Kasumi-1 (cell line): ENCODE measurements at places on chromosomes 16 and 17.

DNA sequence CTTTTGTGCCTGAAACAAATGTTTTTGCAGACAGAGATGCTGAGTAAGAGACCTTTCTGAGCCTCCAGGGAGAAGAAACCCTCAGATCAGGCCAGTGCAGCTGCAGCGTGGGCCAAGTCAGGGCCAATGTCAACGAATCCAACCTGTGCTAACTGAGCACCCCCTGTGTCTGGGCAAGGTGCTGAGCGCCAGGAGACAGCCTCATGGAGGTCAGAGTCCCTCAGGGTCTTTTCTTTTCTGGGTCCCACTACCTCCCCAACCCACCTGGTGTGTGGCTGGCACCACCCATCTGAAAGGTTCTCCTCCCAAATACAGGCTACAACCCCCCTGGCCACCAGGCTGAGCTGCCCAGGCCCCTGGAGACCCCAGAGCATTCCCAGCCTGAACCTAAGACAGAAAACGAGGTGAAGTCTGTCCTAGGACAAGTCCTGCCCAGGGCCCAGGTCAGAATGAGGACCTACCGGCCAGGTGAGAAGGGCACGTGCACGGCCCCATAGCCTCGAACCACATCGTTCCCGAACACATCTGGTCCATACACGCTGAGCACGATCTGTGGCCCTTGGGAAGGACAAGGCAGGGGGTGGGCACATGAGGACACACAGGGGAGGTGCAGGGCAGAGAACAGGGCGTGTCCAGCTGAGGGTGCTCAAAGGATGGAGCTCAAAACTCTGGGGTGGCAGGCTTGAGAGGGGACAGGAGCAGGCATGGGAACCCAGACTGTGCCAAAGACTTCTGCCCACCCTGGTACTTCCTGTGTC is 15.0 kb downstream of the B9D1 start:
- DNase-seq: no peak

DNA sequence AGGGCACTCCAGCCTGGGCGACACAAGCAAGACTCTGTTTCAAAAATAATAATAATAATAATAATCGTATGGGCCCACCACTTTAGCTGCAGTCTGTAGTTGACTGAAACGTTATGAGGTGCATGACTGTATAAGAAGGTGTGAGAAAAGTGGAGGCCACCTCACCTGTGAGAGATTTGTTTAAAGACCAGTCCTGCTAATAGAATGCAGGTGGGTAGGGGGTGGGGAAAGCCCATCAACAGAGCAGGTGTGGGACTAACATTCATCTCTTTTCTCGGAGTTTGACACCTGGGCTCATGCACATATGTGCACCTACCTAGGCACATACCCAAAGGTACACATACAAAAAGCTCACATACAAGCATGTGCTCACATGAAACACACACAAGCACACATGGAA is 68.0 kb upstream of the TOB1 start:
- no peak for DNase-seq

DNA sequence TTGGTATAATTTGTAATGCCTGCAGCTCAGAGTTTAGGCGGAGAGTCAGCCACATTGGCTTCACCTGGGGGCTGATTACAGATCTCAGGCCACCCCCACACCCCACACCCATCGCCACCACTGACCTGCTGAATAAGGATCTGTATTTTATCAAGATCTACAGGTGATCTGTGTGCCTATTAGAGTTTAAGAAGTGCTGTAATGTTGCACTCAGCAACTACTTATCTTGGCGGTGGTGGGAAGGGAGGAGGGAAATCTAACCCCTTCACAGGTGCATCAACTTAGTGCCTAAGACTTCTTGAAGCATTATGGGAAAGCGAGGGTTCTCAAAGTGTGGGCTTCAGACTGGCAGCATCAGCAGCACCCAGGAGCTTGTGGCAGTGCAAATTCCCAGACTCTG is 17.5 kb upstream of the KRT20 start:
- no peak for DNase-seq

- DNase-seq: no peak
These were observed 166.6 kb downstream of the PHKB start for GRCh38 chr16:47627721-47628120.

DNA sequence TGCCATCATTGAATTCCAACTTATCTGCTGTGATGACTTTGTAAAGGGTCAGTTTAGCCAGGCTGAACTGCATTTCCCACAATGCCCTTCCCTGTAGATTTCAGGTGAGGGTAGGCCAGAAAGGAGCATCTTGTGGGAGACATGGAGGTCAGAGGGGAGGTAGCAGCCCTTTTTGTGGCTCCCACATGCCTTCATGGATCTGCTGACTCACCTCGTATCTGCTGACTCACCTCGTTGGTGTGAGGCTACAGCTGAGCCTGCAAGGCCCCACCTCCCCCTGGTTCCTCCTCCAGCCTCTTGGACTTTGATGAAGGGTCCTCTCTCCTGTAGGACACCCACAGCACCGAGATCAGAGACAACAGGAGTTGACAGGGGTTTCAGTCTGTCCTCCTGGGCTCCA is 102.5 kb downstream of the SALL1 start:
- no peak for DNase-seq

GRCh38 chr16:51557670-51558069 is 406.6 kb upstream of the SALL1 start:
- no peak for DNase-seq

DNA sequence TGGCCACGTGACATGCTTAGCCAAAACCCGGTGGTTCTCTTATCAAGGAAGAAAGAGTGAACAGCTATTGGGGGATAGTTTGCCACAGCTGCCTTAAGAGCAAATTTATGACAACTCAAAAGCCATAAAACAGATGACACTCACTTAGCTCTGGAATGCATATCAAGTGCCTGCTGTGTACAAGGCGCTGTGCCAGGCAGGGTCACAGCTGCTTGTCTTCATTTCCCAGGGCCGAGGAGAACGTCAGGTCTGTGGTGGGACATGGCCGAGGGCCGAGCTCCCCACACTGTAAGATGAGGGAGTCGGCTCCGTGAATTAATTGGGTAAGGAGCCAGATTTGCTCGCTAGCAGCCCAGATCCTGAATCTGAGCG is 14.0 kb downstream of the EEF2K start:
- no peak for DNase-seq

- DNase-seq: no peak
These were observed 20.0 kb upstream of the ITGA2B start for GRCh38 chr17:44409309-44410028.

DNA sequence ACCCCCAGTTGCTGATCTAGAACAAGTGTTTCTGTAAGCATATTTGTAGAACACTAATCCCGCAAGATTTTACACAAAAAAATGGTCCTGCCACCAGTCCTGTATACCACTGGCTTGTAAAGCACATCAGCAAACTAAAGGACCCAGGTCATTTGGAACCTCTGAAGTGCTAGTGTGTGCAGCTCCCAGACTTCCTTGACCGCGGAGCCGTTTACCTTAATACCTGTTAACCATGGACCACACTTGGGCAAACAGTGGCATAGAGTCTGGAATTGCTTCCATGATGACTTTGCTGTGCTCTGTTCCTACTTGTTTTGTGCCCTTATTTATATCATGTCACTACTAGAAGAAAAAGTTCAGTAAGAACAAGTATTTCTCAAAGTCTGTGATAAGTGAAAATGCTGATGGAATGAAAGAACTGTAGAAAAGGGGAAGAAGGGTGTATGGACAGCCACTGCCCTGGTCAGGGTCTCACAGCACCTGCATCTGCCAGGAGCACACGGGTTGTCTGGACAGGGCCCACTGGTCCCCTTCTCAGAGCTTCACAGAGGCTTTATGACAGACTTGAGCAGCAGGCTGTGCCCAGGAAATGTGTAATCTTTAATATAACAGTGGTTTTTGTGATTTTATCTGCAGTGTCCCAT is 29.3 kb downstream of the ALDH3A2 start:
- DNase-seq: no peak
